ENCODE measurements at places on chromosomes 12 and 14.

- DNase-seq: no peak
These were observed 8.7 kb downstream of the EID3 start for GRCh38 chr12:104312202-104312601.

DNA sequence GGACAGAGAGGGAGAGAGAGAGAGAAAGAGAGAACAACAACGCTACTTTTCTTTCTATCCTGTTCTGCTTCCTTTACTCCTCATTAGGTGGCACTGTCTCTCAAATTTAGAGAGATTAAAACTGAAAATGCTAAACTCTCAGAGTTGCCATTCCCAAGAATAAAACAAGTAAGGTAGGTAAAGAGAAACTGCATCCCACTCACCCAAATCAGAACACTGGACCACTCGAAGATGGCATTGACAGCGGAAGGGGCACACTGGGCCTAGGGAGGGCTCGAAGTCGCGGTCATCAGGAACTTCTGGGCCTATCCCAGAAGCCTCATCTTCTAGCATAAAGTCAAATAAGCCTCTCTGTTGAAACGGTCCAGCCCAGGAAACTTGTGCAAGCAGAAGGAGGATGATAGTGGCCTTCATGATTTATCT lies 4.5 kb downstream of the DCN start:
- DNase-seq: peak; percentile 2

GRCh38 chr12:31008961-31009840 lies 64.5 kb upstream of the DDX11 start:
- no peak for DNase-seq

DNA sequence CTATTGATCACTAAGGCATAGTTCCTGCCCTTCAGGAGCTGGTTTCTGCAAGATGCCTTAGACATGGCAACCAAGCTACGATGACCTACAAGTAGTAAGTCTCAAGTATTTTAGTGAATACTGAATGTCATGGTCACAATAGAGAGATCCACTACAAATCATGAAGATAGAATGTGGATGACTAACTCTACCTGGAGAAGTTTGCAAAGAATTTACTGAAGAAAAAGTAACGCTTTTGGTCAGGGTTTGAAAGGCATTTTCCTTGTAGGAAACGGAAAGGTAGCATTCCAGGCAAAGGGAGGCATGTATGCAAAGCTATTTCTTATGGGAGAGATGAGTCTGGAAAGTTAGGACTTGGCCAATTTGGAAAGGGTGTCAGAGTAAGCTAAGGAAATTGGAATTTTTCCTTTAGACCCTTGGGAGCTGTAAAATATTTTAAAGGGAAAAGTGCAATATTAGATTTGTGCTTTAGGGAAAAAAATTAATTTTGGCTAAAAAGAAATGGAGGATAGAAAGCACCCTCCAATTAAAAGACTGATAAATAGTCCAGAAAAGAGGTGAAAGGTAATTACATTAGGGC lies 377.5 kb downstream of the EGLN3 start:
- no peak for DNase-seq

DNA sequence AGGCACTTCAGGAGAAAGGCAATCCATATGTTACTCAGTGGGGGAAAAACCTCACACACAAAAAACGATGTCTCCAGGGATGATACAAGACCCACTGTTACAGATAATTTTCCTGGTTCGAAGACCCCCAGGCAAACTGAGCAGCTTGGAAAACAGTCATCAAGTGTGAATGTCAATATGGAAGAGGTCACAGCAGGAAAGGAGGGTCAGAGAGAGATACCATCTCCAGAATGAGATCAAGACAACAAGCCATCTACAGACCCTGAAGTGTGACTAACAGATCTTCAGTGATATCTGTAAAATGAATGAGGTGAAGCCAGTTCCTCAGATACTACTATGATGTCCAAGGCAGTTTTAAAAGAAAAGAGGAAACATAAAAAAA lies 28.6 kb downstream of the GNS start:
- peak; percentile 8 for DNase-seq

GRCh38 chr12:54220092-54220557 lies 31.3 kb upstream of the SMUG1 start:
- peak; percentile 81 for DNase-seq

- DNase-seq: no peak
These were observed 581.1 kb upstream of the MGAT4C start for GRCh38 chr12:86837246-86837645.

GRCh38 chr12:124053851-124054250 lies 80.8 kb downstream of the ZNF664 start:
- no peak for DNase-seq

GRCh38 chr12:126347421-126347820 lies 1282.2 kb downstream of the AACS start:
- DNase-seq: no peak

GRCh38 chr12:68452078-68452715 lies 120.0 kb upstream of the MDM1 start:
- no peak for DNase-seq

GRCh38 chr14:97625477-97625876 lies 828.3 kb downstream of the VRK1 start:
- no peak for DNase-seq

- DNase-seq: no peak
These were observed 236.0 kb downstream of the BCL11B start for GRCh38 chr14:99035712-99036610.

- DNase-seq: peak; percentile 59
These were observed 7.6 kb upstream of the NUMB start for GRCh38 chr14:73465823-73466532.

- peak; percentile 63 for DNase-seq
These were observed at the start of gene SIX1 for GRCh38 chr14:60648934-60649874. TSS of gene SIX1 (minus strand) at chr14:60649477. CDS start at chr14:60649189, 288 bp downstream.

- DNase-seq: no peak
These were observed 7.7 kb downstream of the FAM161B start for GRCh38 chr14:73942180-73942579.

GRCh38 chr14:69129264-69129880 lies 23.5 kb downstream of the DCAF5 start:
- DNase-seq: peak; percentile 79

DNA sequence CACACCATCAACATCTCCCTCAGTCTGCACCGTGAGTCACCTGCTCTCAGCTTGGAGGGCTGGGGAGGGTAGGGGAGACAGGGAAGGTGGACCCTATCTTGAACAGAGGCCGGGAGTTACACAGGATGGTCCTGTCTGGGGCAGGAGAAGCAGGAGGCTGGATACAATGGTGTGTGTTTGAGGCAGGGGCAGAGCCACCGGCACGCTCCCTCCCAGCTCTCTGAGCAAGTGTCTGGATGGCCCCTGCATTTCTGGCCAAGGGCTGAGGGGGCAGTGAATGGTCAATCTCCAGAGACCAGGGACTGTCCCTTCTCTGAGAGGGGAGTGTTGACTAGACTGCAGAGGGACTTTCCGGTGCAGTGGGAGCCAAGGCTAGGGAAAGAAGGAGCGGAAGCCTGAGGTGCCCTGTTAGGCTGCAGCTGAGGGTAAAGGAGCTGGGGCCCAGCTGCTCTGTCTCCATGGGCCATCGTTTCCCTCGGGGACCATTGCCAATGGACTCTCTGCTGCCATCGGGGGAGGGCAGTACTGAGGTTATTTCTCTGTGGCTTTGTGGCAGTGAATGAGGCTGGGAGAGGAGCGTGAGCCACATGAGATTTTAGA lies 1.9 kb downstream of the LRP1-AS start:
- DNase-seq: no peak
